ENCODE measurements at places on chromosomes 5 and 9. TPM values are rescaled to one million over a fixed set of nuclear protein-coding genes. Genes with fewer than 3 reads are reported as not detected.

- no peak overlapping the region for H3K4me3 ChIP-seq
- no peaks in the 10 kb centered on the region for H3K36me3 ChIP-seq
- no peak overlapping the region for H3K27ac ChIP-seq
- DNase-seq, result no peak
- no peaks in the 10 kb centered on the region for H3K4me1 ChIP-seq
These were observed 91.0 kb upstream of the JAK2 start for GRCh38 chr9:4894076-4894475.

GRCh38 chr9:89563571-89564345, 41.1 kb upstream of the GADD45G start:
- H3K4me1 ChIP-seq, result no peaks in the 10 kb centered on the region
- H3K36me3 ChIP-seq, result no peaks in the 10 kb centered on the region
- H3K4me3 ChIP-seq, result no peak overlapping the region
- DNase-seq, result no peak
- no peak overlapping the region for H3K27ac ChIP-seq
- H3K27me3 ChIP-seq, result peaks cover 11% of the 10 kb centered on the region

- H3K36me3 ChIP-seq, result no peaks in the 10 kb centered on the region
- H3K4me1 ChIP-seq, result no peaks in the 10 kb centered on the region
- H3K4me3 ChIP-seq, result no peak overlapping the region
- H3K27ac ChIP-seq, result no peak overlapping the region
- no peaks in the 10 kb centered on the region for H3K27me3 ChIP-seq
These were observed 77.5 kb downstream of the SPATA31C2 start for GRCh38 chr9:88060746-88061145.

DNA sequence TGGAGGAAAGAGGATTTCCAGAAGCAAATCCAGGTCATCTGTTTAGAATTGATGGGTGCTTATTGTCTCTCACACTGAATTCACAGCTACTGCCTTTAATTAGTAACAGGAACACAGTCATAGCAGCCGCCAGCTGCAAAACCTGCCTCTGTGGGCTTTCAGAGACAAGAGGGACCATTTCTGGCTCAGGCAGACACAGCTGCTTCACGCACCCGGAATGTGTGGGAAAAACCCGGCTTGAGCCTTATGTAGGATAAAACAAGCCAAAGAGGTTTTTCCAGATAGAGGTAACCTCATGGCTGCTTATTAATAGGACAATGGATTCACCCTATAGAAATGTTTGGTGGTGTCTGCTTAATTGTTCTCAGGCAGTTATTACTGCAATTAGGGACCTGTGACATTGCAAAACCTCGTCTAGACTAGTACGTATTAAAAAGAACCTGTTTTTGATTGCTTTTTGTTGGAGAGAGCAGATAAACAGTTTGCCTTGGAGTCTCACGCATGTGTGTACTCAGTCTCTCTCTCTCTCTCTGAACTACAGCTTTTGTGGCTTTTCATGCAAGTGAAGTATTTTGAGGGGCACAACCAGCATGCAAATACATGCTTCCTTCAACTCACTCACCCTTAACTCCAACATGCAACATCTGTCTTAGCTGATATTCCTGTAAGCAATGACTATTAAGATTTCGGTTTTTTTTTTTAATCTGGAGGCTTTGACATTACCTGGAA, 302.7 kb downstream of the PLK2 start:
- no peak for DNase-seq
- H3K4me1 ChIP-seq, result no peaks in the 10 kb centered on the region
- no peaks in the 10 kb centered on the region for H3K36me3 ChIP-seq

DNA sequence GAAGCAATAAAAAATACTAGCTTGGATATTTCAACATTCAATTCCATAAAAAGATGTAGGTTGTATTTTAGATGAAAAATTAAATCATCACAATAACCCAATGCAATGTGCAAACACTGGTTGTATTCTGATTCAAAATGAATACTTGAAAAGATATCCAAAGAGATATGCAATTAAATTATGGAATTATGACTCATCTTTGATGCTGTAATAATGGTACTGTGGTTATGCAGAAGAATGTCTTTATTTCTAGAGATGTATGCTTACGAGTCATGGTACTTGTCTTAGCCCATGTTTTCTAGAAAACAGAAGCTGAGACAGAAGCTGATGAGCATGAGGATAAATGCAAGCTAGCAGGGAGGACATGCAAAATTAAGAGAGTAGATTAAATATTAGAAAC, 1941.4 kb upstream of the NUDT12 start:
- no peak for DNase-seq
- no peak overlapping the region for H3K4me3 ChIP-seq
- no peak overlapping the region for H3K27ac ChIP-seq
- no peaks in the 10 kb centered on the region for H3K27me3 ChIP-seq
- H3K4me1 ChIP-seq, result no peaks in the 10 kb centered on the region

DNA sequence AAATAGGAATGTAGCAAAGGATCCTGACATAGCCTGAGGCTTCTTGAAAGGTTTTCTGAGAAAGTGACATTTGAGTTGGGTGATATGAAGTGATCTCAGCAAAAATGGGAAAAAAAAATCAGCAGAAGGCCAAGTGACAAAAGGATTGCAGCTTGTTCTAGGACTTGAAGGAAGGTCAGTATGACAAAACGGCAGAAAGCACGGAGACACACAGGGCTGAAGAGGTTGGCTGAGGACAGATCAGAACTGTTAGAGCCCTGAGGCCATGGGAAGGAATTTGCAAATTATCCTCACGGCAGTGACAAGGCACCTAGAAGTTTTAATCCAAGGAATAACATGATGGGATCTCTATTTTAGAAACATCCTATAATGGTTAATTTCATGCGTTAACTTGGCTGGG, 31.0 kb downstream of the TRIM32 start:
- H3K27ac ChIP-seq, result no peak overlapping the region
- no peak for DNase-seq
- H3K27me3 ChIP-seq, result no peaks in the 10 kb centered on the region
- H3K4me3 ChIP-seq, result no peak overlapping the region

DNA sequence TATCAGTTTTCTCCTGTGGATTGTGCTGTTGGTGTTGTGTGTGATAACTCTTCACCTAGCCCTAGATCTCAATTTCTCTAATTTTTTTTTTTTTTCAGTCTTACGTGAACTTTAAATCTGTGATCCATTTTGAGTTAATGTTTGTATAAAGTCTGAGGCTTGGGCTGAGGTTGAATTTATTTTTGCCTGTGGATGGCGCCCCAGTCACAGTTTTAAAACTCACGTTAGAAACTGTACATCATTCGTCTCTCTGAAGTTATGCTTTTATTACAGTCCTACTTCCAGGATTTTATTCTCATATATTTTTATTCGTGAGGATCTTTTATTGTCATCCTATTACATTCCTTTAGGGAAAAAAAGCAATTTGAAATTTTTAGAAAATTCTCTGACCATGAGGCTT, 103.1 kb downstream of the EHMT1 start:
- H3K27me3 ChIP-seq, result no peaks in the 10 kb centered on the region
- peak; percentile 61 for DNase-seq
- H3K27ac ChIP-seq, result peak overlapping the region; percentile 52
- H3K4me3 ChIP-seq, result peak overlapping the region; percentile 55

DNA sequence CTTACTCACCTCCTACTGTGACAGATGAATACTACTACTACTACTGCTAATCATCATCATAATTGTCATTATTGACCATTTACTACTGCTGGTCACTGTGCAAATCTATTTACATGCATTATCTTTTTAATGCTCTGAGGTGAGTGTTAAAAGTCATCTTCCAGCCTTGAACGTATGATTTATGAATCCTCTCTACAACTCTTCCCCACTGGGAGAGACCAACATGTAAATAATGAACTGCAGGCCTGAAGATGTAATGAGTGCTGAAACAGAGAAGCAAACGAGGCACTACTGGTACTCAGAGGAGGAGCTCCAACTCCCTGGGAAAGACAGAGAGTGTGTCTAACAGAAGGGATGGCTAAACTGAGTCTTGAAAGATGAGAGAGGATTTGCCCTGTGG, 95.4 kb downstream of the JAKMIP2 start:
- no peak overlapping the region for H3K4me3 ChIP-seq
- no peaks in the 10 kb centered on the region for H3K4me1 ChIP-seq
- DNase-seq, result no peak
- H3K27ac ChIP-seq, result no peak overlapping the region

GRCh38 chr9:129946246-129946995, 96.6 kb downstream of the FNBP1 start:
- peaks cover 49% of the 10 kb centered on the region for H3K36me3 ChIP-seq
- peak overlapping the region; percentile 78 for H3K27ac ChIP-seq
- DNase-seq, result no peak
- H3K4me3 ChIP-seq, result peak overlapping the region; percentile 45
- peaks cover 35% of the 10 kb centered on the region for H3K4me1 ChIP-seq

DNA sequence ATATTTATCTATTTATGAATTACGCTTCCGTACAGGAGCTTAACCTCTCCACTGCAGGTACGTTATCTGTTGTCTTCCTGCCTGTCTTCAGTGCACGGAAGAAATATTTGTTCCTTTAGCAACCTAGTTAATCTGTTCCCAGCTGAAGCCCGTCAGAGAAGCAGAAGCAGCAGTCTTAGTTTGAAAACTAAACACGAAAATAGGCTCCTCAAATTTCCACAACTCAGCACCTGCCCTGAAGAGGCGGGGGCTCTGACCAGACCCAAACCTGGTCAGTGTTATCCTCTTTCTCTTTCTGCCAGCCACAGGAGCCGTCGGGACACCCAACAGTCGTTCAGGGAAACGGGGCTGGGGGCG, 462 bp downstream of the NUDCD2 start:
- peak overlapping the region; percentile 97 for H3K27ac ChIP-seq
- peaks cover 13% of the 10 kb centered on the region for H3K36me3 ChIP-seq
- H3K4me3 ChIP-seq, result peak overlapping the region; percentile 90
- peak; percentile 47 for DNase-seq
- no peaks in the 10 kb centered on the region for H3K27me3 ChIP-seq

GRCh38 chr9:123365287-123365880, 9.4 kb downstream of the CRB2 start:
- no peaks in the 10 kb centered on the region for H3K4me1 ChIP-seq
- H3K36me3 ChIP-seq, result no peaks in the 10 kb centered on the region
- H3K27ac ChIP-seq, result no peak overlapping the region
- H3K4me3 ChIP-seq, result no peak overlapping the region
- no peak for DNase-seq
- no peaks in the 10 kb centered on the region for H3K27me3 ChIP-seq

- DNase-seq, result no peak
- peaks cover 12% of the 10 kb centered on the region for H3K27me3 ChIP-seq
- H3K36me3 ChIP-seq, result no peaks in the 10 kb centered on the region
- H3K27ac ChIP-seq, result no peak overlapping the region
- H3K4me1 ChIP-seq, result no peaks in the 10 kb centered on the region
These were observed 87.6 kb downstream of the CARTPT start for GRCh38 chr5:71806711-71807110.

- no peak overlapping the region for H3K4me3 ChIP-seq
- no peak for DNase-seq
- no peaks in the 10 kb centered on the region for H3K36me3 ChIP-seq
- peaks cover under 1% of the 10 kb centered on the region for H3K27me3 ChIP-seq
- H3K4me1 ChIP-seq, result no peaks in the 10 kb centered on the region
These were observed 45.6 kb downstream of the CFAP90 start for GRCh38 chr5:7805379-7805778.

DNA sequence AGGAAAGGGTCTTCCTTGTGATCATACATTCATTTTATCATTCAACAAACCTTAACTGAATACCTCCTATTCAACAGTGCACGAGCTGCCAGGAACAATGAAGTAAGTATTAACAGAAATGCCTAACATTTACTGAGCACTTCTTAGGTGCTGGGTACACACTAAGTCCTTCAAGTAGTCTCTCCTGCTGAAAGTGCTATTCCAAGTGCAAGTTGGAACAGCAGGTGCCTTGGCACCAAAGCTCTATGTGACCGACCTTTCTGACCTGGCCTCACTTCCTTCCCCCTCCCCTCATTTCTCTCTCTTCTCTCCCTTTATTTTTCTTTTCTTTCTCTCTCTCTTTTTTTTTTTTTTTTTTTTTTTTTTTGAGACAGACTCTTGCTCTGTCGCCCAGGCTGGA, 94.5 kb downstream of the GRIA1 start:
- no peak for DNase-seq
- no peaks in the 10 kb centered on the region for H3K36me3 ChIP-seq
- H3K4me1 ChIP-seq, result no peaks in the 10 kb centered on the region
- H3K27me3 ChIP-seq, result no peaks in the 10 kb centered on the region
- no peak overlapping the region for H3K4me3 ChIP-seq
- H3K27ac ChIP-seq, result no peak overlapping the region

DNA sequence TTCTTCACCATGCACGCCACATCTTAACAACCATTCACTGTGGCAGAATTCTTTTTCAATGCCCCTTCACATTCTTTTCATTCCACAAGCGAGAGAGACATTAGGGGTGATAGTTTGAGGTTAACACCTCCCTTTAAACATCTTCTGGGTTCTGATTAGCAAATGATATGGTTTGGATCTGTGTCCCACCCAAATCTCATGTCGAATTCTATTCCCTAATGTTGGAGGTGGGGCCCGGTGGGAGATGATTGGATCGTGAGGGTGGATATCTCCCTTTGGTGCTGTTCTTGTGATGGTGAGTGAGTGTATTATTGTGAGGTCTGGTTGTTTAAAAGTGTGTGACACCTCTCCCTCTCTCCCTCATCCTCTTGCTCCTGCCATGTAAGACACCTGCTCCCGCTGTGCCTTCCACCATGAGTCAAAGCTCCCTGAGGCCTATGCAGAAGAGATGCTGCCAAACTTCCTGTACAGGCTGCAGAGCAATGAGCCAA, 46.1 kb upstream of the RAI14 start:
- H3K27ac ChIP-seq, result no peak overlapping the region
- H3K4me3 ChIP-seq, result no peak overlapping the region
- H3K27me3 ChIP-seq, result peaks cover 2% of the 10 kb centered on the region

SPARC gene
- 34.6 TPM for total RNA-seq

NUDT2 gene
- total RNA-seq, result 7.1 TPM

SOHLH1 gene
- not detected for total RNA-seq

CA9 gene
- total RNA-seq, result not detected

IL7R gene
- 394 TPM for total RNA-seq

FGF1 gene
- not detected for total RNA-seq

SLC34A3 gene
- not detected for total RNA-seq

Measured in CD4-positive, CD25-positive, alpha-beta regulatory T cell (primary cell).